Activated CD4-positive, CD25-positive, alpha-beta regulatory T cell treated with anti-CD3 and anti-CD28 coated beads, Interleukin-2, amount 50 U/mL, for 72 hours (primary cell): ENCODE measurements at places on chromosomes 11 and 22.
A peak's percentile ranks its signal among the peaks of the same experiment; 100 is the strongest.

GRCh38 chr22:38870791-38871359 is 1.1 kb downstream of the CBX6 start:
- no peak for DNase-seq

- DNase-seq = no peak
These were observed 44.1 kb downstream of the MCM5 start for GRCh38 chr22:35443790-35444684.

- no peak for DNase-seq
These were observed 139.5 kb upstream of the TTC12 start for GRCh38 chr11:113174882-113175281.

GRCh38 chr11:69115586-69116560 is 39.9 kb upstream of the SMIM38 start:
- DNase-seq = no peak

DNA sequence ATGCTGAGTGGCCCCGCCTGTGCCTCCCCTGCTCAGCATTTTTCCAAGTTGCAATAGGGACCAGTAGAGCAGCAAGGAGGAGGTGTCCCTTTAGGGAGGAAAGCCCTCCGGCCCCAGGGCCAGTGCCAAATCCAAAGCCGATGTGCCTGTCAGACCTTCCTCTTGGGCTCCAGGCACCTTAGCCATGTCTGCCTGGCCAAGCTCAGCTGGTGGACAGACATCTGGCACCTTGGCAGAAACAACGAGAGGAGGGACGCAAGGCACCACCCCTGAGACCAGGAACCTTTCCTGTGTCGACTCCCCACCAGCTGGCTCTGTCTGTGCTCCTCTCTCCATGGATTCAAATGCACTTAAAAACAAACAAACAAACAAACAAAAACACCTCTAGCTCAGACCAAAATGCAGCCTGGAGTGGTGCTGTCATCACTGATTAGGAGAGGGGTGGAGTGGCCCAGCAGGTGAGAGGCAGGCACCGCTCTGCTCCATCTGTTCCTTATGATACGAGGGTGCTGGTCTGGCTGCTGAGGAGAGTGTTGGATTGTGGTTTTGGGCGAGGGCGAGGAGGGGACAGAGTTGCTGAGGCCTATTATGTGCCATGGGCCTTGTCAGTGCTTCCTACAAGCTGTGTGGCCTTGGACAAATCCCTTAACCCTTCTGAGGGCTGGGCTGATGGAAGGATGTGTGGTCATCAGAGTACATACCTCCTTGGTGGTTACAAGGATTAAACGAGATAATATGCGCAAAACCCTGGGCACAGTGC is 46.2 kb downstream of the TP53I11 start:
- no peak for DNase-seq

- DNase-seq = no peak
These were observed 104.0 kb upstream of the FGF3 start for GRCh38 chr11:69923196-69923595.

- DNase-seq = no peak
These were observed 48.0 kb downstream of the ENTHD1 start for GRCh38 chr22:39845529-39845928.

GRCh38 chr11:69005183-69005630 is 7.8 kb downstream of the MRGPRF start:
- DNase-seq = no peak

DNA sequence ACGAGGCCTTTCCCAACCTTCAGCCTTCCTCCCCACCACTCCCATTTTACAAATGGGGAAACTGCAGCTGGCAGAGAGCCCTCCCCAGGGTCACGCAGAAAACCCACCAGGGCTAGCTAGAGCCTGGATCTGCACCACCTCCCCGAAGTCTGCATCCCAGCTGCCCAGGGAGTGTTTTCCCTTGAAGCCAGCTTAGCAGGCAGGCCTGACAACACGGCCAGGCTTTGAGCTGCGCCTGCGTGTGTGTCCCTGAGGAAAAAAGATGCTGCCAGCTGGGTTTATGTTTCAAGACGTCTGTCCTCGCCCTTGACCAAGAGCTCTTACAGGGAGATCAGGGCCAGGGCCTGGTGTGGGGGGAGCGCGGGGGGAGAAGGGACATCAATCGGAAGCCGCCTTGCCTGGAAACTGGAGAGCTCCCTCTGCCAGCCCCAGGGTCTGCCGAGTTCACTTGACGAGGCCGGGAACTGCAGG is 20.3 kb downstream of the WNT11 start:
- DNase-seq = no peak

DNA sequence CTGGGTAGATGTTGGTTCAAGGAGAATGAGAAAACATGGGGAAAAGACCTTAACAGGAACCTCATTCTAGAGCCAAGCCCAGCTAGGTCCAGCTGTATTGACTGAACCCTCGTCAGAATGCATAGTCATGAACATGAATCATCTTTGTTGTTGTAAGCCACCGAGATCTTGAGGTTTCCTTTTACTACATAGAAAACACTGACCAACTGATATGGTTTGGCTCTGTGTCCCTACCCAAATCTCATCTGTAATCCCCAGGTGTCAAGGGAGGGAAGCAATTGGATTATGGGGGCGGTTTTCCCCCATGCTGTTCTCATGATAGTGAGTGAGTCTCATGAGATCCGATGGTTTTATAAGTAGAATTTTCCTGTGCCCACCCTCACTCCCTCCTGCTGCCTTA is 19.4 kb upstream of the PHOX2A start:
- DNase-seq = no peak

GRCh38 chr22:37229805-37230672 is 14.0 kb downstream of the RAC2 start:
- peak; percentile 82 for DNase-seq

DNA sequence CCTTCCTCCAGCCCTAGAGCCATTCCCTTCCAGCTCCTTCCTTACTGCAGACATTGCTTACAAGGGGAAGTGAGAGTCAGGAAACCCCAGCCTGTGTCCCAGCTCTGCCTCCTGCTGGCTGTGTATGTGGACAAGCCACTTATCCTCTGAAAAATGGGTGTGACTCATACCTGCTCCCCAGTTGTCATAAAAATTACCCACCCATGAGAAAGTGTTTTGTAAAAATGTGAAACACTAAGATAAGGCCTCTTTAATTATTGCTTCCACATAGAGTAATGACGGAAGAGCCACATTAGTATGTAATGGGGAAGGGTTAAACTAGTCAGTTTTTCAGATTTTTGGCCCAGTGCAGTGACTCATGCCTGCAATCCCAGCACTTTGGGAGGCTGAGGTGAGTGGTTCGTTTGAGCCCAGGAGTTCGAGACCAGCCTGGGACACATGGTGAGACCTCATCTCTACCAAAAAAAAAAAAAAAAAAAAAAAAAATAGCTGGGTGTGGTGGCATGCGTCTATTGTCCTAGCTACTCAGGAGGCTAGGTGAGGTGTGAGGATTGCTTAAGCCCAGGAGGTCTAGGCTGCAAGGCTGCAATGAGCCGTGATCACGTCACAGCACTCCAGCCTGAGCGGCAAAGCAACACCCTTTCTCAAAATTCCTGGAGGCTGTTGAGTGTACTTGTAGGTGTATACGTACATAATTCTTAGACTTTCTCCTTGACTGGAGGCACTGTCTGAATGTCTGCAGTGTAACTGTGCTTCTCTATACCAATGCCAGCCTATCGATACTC is 84.9 kb downstream of the CTTN start:
- no peak for DNase-seq

DNA sequence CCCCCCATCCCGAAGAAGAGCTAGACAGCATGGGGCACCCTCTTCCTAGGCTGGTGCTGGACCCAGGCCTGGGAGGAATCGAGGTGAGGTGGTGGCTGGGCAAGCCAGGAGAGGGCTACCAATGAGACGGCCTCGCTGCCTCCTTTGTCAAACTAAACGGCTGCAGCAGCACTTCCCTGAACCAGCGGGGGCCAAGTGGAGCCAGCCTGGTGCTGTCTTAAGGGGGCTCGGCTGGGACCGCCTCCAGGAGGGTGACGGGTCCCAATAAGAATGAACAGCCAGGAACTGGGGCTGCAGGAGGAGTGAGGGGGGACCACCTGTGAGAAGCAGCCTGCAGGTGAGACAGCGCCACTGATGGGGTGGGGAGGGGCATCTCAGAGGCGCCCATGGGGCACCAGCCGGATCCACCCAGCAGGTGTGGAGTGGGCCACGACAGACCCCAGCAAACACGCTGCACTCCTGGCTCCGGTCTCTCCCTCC is 17.1 kb downstream of the IFT27 start:
- no peak for DNase-seq

DNA sequence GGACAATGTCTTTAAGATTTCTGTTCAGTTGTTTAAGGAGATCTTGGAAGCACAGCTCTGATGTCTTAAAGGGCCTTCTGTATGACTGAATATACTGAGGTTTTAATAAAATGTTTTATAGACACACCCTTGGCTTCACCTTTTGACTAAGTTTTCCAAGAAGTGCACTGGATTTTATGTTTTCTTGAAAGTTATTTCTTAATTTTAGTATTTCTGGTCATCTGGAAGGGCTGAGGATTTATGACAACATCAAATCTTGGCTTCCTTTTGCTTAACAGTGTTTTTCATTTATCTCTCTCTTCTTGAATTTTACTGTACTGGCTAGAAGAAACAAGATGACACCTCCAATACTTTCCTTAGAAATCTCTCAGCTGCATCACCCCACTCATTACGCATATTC is 2423.4 kb downstream of the LRRC4C start:
- DNase-seq = no peak

- no peak for DNase-seq
These were observed 16.8 kb upstream of the IGLL5 start for GRCh38 chr22:22870577-22871404.

DNA sequence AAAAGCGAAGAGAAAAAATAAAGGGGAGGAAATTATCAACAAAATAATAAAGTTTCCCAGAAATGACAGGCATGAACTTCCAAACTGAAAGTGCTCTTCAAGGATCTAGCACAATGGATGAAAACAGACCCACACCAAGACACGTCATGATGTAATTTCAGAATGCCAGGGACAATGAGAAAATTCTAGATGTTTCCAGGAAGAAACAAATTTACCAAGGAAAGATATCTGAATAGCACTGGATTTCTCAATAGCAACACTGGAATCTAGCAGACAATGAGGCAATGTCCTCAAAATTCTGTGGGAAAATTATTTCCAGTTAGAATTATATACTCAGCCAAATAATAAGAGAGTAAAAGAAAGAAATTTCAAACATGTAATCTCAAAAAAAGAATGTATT is 46.0 kb downstream of the DENND5A start:
- DNase-seq = no peak

GRCh38 chr22:38792833-38793232 is 1.1 kb downstream of the DNAL4 start:
- DNase-seq = no peak

GRCh38 chr11:13692172-13692571 is 23.7 kb downstream of the FAR1 start:
- no peak for DNase-seq

GRCh38 chr11:36441610-36442208 is 68.4 kb downstream of the TRAF6 start:
- DNase-seq = no peak

- no peak for DNase-seq
These were observed 346.6 kb upstream of the NCAM1 start for GRCh38 chr11:112614605-112615004.

DNA sequence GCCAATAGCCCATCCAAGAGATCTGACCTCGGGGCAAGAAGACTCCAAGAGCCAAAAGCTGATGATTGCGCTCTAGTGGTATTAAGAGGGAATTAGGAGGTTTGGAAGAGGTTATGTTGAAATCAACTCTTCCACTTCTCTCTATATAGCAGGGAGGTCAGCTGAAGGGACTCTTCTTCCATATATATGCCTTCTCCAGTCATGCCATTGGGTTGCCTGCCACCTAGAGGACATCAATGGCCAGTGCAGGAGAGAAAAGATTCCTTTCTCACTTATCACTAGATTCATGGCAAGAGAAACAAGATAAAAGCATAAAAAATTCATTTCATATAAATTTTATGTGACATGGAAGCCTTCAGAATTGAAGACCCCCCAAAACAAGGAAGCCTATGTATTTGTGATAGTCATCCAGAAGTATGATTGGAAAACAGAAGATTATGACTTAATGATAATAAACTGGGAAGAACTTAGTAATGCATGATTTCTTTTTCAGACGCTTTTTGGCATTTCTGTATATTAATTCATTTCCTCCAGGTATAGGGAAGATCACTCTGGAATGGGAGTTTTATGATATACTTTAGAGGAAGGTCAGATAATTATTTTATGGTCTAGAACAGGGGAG is 435.1 kb upstream of the DDI1 start:
- no peak for DNase-seq

DNA sequence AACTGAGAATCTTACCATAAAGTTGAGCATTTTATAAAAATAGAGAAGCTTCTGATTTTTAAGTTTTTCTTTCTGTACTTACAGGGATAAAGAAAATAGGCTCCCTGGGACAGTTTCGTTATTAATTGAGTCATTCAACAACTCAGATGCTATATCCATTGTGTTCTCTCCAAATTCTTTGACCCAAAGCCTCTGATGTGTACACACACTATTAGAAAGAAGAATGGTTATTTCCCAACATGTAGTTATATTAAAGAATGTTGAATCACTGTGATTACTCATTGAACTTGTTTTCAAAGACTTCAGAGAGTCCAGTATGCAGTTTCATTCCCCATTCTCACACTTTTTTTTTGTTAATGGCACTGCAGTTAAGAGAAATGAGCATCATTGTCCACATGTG is 734.3 kb upstream of the ARHGAP42 start:
- no peak for DNase-seq

DNA sequence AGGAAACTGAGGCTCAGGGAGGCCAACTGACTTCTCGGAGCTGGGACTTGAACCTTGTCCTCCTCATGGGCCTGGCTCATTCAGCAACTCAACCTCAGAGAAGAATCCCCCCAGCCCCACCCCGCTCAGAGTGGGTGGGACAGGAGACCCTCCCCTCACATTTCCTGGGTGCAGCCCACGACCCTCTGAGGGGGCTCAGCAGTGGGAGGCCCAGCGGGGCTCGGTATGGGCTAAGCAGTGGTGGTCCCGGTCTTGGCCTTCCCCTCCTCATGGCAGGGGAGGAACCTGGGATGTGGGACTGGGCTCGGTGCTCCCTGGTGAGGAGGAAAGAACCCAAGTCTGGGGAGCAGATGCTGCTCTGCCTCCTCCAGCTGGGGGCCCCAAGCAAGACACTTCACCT is 14.2 kb upstream of the CABP7 start:
- DNase-seq = no peak

- DNase-seq = no peak
These were observed 117.3 kb upstream of the TEAD1 start for GRCh38 chr11:12556788-12557384.

DNA sequence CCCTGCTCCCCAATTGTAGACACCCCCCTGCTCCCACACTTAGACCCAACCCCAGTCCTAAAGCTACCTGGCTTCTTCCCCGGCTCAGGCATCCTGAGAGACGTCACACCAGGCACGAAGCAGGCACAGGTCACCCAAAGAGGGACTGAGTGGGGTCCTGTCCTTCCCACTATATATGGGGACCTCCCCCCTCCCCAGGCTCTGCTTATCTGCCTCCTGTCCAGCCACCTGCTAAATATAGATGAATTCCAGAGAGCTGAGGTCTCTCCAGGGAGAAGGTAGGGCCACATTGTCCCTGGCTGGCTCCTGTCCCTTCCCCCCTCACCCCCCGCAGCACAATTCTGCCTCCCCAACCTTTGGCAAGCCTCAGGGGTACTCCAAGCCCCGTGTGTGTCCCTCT is at the start of gene MYBPC3:
Gene MYBPC3 (minus strand): TSS at position 147 of the 400 bp plus-strand sequence. CDS start 55 bp downstream, at position 92.
- no peak for DNase-seq
